SJSA1 (cell line): ENCODE measurements at places on chromosomes 4 and X. TPM values are rescaled to one million over a fixed set of nuclear protein-coding genes. Genes with fewer than 3 reads are reported as not detected.
A peak's percentile ranks its signal among the peaks of the same experiment; 100 is the strongest.

The CCNG2 gene
- total RNA-seq, result 8.1 and 12.3 TPM in 2 replicates

- DNase-seq, result no peak
Measured at GRCh38 chr4:52877036-52877435, 14.9 kb downstream of the RASL11B start.

The RASGEF1B gene
- not detected in 2 replicates for total RNA-seq

- DNase-seq, result peak; percentile 51
Measured at GRCh38 chr4:152415980-152416379, 119.9 kb downstream of the FBXW7 start.

- no peak for DNase-seq
Measured at GRCh38 chr4:164948975-164949374, 28.5 kb downstream of the TRIM61 start.

DNA sequence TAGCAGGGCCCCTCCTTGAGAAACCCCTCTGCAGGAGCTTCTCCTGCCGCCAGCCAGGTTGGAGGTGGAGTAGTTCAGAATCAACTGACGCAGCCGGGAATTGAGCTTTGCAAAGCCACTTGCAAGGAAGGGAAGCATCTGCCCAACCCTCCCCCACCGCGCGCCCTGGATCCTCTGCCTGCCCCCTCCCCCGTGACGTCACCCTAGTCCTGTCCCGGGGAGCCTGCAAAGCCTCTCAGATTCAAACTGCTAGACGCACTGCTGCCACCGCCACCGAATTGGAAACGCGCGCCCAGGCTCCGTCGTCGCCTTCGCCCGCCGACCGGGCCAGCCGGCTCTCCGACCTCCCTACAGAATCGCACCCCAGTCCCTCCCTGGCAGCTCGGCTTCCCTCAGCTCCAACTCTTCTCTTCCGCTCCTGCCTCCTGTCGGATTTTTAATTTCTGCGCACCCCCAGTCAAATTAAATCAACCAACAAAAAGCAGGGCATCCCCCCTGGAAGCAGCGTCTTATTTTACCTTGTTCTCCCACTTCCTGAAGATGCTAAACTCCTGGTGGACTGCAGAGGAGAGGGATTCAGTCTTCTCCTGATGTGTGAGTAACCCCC, 3.8 kb downstream of the SLITRK2 start:
- no peak for DNase-seq
